ENCODE measurements at places on chromosomes 1 and 21.
A peak's percentile ranks its signal among the peaks of the same experiment; 100 is the strongest.

DNA sequence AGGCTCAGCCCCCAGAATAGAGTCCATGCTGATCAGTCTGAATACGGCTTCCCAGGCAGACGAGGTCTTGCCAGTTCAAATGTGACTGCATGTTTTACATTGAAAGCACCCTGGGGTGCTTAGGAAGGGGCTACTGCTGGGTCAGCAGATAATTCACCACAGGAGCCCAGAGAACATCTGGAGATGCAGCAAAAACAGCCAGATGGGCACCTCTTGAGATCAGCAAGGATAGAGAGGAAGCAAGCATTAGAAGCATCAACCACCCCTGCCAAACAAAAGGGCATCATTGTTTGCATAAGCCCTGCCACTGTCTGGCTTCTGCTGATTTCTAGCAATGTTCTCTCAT is 403.1 kb downstream of the RRAGC start:
- no peak for DNase-seq
- H3K27me3 ChIP-seq, result peaks cover 19% of the 10 kb centered on the region
- no peak overlapping the region for H3K27ac ChIP-seq
- H3K36me3 ChIP-seq, result no peaks in the 10 kb centered on the region
- no peaks in the 10 kb centered on the region for H3K4me1 ChIP-seq
- no peak overlapping the region for H3K4me3 ChIP-seq

GRCh38 chr21:42989816-42990650 is 15.7 kb downstream of the PKNOX1 start:
- H3K36me3 ChIP-seq, result peaks cover 6% of the 10 kb centered on the region
- H3K27ac ChIP-seq, result no peak overlapping the region
- H3K27me3 ChIP-seq, result no peaks in the 10 kb centered on the region
- no peak overlapping the region for H3K4me3 ChIP-seq
- no peak for DNase-seq

DNA sequence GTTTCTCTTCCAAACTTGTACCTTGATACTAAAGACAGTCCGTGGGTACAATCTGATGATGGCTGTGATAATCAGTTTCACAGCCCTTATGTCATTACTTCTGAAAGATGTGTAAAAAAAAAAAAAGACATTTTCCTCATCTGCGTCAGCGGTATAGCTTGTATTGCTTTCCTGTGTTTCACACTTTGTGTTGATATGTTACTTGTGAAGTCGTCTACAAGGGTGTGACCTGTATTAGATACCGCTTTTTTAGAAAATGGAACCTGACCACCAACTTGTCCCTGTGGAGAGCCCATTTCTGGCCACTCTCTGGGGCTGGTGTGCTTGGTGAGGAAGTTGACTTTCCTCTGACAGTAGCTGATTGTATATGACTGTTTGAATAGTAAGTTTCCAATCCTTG is 50.5 kb downstream of the PEX14 start:
- peaks cover 14% of the 10 kb centered on the region for H3K36me3 ChIP-seq
- peaks cover 21% of the 10 kb centered on the region for H3K4me1 ChIP-seq
- H3K27me3 ChIP-seq, result no peaks in the 10 kb centered on the region

DNA sequence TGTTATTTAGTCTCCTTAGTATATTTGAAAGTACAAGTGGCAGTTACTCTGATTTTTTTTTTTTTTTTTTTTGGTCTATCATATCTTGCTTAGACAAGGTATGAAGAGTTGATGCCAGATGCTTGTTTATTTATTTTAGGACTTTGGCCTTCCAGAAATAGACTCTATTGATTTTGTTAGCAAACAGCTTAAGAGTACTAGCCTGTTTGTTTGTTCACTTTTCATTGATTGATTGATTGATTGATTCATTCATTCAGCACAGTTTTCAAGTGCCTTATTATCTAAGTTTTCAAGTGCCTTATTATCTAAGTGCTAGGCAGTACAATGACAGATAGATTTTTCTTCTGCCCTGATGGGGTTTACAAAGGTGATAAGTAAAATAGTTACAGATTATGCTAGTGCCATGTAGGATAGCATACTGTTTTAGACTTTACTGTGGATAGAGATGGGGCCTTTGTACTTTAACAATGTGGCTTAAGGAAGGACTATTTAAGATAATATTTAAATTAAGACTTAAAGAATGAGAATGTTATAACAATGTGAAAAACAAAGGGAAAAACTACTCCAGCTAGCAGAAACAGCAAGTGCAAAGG is 50.5 kb downstream of the MTF2 start:
- DNase-seq, result no peak
- no peak overlapping the region for H3K4me3 ChIP-seq
- peaks cover 23% of the 10 kb centered on the region for H3K36me3 ChIP-seq
- H3K4me1 ChIP-seq, result no peaks in the 10 kb centered on the region
- H3K27ac ChIP-seq, result no peak overlapping the region

- no peak overlapping the region for H3K27ac ChIP-seq
- no peaks in the 10 kb centered on the region for H3K4me1 ChIP-seq
- H3K36me3 ChIP-seq, result no peaks in the 10 kb centered on the region
- H3K27me3 ChIP-seq, result no peaks in the 10 kb centered on the region
- H3K4me3 ChIP-seq, result no peak overlapping the region
These were observed 162.0 kb upstream of the SYT6 start for GRCh38 chr1:114315631-114316030.

DNA sequence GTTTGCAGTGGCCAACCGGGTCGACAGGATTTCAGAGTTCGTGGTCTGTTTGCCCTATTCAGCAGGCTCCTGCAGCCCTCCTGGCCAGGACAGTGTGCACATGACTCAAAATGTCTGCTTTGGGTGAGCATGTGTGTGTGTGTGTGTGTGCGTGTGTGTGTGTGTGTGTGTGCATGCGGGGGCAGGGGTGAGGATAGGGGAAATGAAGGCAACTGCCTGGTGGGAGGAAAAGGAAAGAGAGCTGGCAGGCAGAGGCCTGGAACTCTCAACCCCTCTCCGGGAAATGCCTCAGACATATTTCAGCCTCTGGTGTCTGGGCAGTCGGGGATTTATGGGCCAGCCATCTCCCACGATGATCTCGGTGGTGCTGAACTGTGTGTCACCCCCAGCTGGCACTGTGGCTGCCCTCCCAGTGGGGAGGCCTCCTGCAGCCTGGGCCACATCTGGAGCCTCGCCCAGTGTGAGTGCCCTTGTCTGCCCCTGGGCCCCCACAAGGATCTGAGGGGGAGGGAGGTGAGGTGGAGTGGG is 15.2 kb downstream of the CDCP2 start:
- H3K4me3 ChIP-seq, result no peak overlapping the region
- H3K27me3 ChIP-seq, result peaks cover 5% of the 10 kb centered on the region
- H3K4me1 ChIP-seq, result no peaks in the 10 kb centered on the region
- H3K36me3 ChIP-seq, result no peaks in the 10 kb centered on the region
- H3K27ac ChIP-seq, result no peak overlapping the region

DNA sequence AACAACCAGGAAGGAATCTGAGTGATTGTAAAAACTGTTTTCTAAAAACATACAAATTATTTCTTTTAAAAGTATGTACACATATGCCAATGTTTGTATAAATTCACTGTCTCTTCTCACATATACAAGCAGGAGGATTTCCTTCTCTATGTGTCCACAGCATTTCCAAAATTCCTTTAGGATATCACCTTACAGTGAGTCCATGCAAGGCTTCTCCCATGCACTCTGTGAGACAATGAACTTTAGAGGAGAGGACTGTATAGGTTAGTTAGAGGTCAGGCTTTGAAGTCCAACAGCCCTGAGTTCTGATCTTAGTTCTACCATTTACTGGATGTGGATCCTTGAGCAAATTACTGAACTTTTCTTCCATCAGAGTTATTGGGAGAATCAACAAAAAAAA is 34.1 kb upstream of the USH2A start:
- no peaks in the 10 kb centered on the region for H3K4me1 ChIP-seq
- H3K36me3 ChIP-seq, result no peaks in the 10 kb centered on the region
- DNase-seq, result no peak
- H3K27ac ChIP-seq, result no peak overlapping the region
- no peak overlapping the region for H3K4me3 ChIP-seq
- H3K27me3 ChIP-seq, result no peaks in the 10 kb centered on the region

DNA sequence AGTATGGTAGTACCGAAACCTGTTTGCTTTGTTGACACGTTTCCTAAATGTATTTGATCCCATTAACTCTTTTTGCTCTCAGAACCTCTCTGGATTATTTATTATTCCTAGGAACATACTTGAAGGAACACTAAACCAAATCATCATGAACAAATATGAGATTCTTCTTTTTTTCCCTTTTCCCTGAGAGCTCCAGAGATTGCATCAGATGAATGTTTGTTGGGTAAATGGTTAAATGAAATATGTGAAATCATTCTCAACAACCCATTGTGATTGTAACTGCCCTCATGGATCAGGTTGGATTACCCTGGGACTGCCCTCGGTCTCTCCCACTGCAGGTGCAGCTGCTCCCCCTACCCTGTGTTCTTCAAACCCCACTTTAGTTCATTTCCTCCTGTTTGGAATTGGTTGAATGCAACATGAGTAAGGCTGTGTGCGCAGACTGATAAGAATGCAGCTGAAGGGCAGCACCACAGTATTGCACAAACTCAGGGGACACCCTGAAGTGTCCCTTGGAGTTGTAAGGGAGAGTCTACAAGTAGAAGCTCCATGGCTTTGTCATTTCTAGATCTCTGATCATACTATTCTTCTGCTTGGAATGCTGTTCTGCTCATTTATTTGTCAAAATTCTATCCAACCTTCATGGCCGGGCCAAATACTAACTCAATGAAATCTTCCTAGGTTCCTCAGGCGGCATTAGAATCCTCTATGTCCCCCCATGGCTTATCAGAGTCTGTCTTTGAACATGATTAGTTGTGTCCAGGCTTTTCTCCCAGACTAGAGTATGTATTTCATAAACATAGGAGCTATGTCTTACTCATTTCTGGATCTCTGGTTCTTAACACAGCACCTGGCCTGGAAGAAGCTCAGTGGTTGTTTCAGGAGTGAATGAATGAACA is 47.1 kb upstream of the NEK2 start:
- H3K27ac ChIP-seq, result no peak overlapping the region
- no peak for DNase-seq
- H3K4me1 ChIP-seq, result no peaks in the 10 kb centered on the region
- no peaks in the 10 kb centered on the region for H3K36me3 ChIP-seq

DNA sequence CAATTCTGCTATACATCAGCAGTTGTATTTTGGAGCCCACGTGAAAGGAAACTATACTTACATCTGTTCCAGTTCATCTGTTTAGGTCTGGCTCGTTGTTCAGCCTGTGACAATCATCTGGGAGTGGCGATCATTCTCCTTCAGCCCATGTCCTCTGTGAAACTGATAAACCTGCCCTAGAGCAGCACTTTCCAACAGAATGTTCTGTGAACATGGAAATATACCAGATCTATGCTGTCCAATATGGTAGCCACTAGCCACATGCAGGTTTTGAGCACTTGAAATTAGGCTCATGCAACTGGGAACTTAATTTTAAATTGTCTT is 24.5 kb upstream of the COQ8A start:
- H3K27me3 ChIP-seq, result no peaks in the 10 kb centered on the region
- peaks cover 2% of the 10 kb centered on the region for H3K4me1 ChIP-seq
- no peak overlapping the region for H3K4me3 ChIP-seq
- no peaks in the 10 kb centered on the region for H3K36me3 ChIP-seq
- no peak overlapping the region for H3K27ac ChIP-seq

- peaks cover 30% of the 10 kb centered on the region for H3K27me3 ChIP-seq
- H3K4me3 ChIP-seq, result no peak overlapping the region
- H3K27ac ChIP-seq, result no peak overlapping the region
- H3K36me3 ChIP-seq, result no peaks in the 10 kb centered on the region
- DNase-seq, result no peak
These were observed 288.2 kb upstream of the VAMP3 start for GRCh38 chr1:7482772-7483495.

- H3K27ac ChIP-seq, result peak within 1 kb of the TSS; percentile 98
- H3K4me1 ChIP-seq, result peaks cover 39% of the 10 kb centered on the region
- no peaks in the 10 kb centered on the region for H3K36me3 ChIP-seq
- H3K4me3 ChIP-seq, result peak within 1 kb of the TSS; percentile 91
These were observed at the start of gene RCAN3 for GRCh38 chr1:24502709-24503058. Gene RCAN3, plus strand, starts transcription at chr1:24502836. Its CDS starts 11,537 bp downstream, at chr1:24514373.

DNA sequence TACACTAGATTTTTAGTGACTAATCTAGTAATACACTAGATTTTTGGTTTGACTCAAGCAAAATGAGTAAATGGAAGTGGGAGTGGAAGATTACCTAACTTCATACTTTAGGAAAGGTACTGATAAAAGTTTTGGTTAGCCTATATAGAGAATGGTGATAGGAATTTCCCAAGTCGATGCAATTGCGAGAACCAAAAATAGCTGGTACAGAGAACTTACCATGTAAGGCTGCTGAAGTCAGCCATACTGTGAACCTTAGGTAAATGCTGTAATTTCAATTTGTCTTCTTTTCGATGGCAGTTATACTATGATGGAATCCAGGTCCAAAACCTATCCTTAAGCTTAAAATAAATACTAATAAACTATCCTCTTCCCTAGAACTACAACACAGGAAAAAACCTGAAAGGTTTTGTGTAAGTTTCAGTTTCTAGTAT is 4.6 kb downstream of the PNRC2 start:
- H3K4me3 ChIP-seq, result no peak overlapping the region
- no peaks in the 10 kb centered on the region for H3K27me3 ChIP-seq
- no peaks in the 10 kb centered on the region for H3K36me3 ChIP-seq
- H3K27ac ChIP-seq, result peak overlapping the region; percentile 3

DNA sequence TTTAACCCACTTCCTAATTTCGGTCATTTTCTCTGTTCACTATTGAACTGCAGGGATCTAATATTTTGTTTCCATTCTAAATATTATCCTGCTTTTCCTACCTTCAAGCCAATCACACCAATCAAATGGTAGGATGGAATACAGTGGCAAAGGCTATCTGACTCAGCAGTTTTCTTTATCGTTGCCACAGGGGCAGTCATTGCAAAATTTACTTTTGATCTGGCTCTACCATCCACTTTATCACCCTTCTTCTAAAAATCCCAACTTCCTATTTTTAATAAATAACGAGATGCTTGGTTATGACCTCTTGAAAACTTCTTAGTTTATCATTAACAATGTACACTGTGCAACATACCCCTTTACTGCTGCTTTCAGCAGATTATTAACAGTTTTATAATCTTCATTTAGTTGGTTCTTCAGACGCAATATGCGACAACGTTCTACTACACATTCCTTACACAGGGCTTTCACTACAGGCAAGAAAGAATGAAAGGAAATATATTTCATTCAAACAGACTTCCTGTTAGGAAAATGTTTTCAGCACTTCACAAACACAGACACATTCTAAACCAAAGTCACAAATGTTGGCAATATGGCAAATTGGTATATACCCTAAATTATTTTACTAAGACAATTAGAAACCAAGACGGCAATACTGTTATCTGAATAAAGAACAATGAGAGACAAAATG is 52.3 kb upstream of the RAP1GAP start:
- no peak for DNase-seq
- H3K4me1 ChIP-seq, result no peaks in the 10 kb centered on the region
- peaks cover 70% of the 10 kb centered on the region for H3K36me3 ChIP-seq
- no peak overlapping the region for H3K4me3 ChIP-seq
- H3K27me3 ChIP-seq, result no peaks in the 10 kb centered on the region

GRCh38 chr1:92698932-92699331 is 86.0 kb downstream of the EVI5 start:
- no peaks in the 10 kb centered on the region for H3K36me3 ChIP-seq
- no peak for DNase-seq
- no peak overlapping the region for H3K27ac ChIP-seq
- peaks cover 3% of the 10 kb centered on the region for H3K4me1 ChIP-seq
